ENCODE measurements at places on chromosomes 13 and 19.

DNA sequence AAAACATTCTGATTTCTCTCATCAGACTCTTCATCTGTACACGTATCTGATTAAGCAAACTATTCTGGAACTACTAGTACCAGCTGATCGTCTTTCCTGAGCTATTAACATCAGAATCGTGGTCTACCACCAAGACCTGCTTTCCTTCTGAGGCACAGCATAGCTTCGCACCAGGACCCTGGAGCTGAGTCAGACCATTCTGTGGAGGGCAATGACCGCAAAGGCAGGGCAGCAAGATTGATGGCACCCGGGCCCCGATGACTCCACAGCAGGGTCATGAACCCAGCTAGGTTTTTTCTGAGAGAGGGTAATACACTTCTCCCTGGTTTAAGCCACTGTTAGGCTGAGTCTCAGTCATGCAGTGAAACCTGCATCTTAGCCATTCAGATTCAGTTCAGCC, 158.7 kb upstream of the GPR12 start:
- no peak for DNase-seq

DNA sequence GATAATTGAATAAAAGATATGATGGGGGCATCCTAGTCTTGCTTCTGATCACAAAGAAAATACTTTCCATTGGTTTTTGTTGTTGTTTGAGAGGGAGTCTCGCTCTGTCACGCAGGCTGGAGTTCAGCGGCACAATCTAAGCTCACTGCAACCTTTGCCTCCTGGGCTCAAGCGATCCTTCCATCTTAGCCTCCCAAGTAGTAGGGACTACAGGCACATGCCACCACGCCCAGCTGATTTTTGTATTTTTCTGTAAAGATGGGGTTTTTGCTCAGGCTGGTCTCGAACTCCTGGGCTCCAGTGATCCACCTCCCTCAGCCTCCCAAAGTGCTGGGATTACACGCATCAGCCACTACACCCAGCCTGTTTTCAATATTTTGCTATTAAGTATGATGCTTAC, 17.1 kb upstream of the PSMC4 start:
- DNase-seq = no peak

- no peak for DNase-seq
Measured at GRCh38 chr19:55146078-55146704, 2.8 kb downstream of the TNNT1 start.

- DNase-seq = no peak
Measured at GRCh38 chr13:75877071-75877470, 240.9 kb downstream of the LMO7 start.

GRCh38 chr19:38155453-38155852, 68.6 kb downstream of the DPF1 start:
- DNase-seq = no peak

DNA sequence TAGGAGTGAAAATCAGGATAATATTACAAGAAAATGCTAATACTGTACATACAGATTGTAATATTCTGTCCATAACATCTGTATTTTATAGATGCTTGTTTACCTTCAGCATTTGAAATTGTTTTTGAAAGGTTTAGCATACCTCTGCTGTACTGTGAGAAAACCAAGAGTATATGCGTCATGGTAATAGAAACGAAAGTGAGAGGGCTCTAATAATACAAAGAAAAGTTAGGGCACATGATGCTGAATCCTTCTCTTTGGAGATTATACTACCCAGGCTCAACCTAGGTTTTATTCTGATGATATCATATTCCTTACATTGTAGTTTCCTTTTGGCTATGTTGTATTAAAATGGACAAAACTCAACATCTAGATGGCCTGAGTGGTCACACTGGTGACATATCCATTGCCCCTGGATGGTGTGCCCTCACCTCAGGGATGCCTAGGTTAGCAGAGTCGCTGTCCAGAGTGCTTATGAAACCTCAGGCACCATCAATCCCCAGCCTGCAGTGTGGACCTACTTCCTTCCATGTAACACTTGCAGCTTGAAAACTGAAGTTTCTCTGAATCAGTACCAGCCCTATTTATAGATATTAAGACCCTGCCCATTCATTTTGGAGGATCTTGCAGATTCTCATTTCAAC, 253.7 kb downstream of the KCTD12 start:
- peak; percentile 20 for DNase-seq

DNA sequence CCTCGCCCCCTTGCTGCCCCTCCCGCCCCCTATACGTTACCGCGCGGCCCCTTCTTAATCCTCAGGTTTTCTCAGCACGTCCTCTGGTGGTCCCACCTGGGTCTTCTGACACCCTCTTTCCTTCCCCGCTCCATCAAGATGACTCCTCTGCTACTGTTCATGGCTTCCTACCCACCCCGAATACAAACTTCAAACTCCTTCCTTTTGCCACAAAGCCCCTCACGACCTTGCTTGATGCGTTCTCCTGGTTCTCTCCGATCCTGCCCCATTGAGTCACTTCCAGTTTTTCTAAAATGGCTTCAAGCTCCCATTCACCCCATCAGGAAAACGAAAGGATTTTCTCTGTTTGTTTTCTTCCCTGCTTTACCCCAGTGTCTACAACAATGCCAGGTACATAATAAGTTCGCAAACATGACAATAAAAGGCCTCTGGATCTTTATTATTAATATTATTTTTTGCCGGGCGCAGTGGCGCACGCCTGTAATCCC, 734 bp upstream of the SERTAD3 start:
- no peak for DNase-seq

- DNase-seq = peak; percentile 56
Measured at GRCh38 chr13:27658546-27658945, 36.9 kb downstream of the POLR1D start.

DNA sequence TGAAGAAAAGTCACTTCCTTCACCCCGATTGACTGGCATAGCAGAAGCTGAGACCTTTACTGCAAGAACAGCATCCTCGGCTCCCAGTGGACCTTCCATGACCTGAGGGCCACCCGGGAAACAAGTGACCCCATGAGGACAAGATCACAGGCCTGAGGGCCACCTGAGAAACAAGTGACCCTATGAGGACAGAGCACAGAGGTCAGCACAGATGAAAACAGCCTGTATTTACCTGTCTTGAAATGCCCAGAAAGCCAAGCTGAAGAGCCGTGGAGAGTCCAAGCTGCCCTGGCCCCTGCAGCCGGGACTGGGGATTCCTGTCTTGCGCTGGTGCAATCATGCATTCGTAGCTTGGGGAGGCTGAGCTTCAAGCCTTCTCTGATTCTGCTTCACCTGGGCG, 114.2 kb upstream of the SPACA7 start:
- DNase-seq = no peak

DNA sequence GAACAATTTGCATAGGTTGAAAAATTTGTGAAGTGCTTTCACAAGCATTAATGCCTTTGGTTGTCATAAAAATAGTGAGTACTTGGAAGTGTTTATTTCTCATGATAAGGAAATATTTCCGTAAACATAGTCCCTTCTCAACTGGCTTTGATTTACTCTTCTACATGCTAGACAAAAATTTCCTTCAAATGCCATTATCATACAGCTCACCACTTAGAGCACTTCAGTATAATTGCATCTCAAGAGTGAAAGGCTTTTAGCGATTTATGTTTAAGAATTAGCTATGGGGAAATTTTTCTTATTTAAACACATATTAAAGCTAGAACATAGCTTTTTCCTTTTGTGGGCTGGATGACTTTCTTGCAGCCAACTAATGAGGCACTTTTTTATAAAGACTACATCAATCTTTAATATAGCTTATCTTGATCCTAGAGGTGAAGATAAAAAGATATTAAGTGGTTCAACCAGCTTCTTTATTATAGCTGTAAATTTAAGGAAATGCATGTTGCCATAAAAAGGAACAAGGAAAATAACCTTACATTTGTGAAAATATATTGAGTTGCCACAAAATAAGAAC, 656.8 kb downstream of the SLITRK6 start:
- no peak for DNase-seq

DNA sequence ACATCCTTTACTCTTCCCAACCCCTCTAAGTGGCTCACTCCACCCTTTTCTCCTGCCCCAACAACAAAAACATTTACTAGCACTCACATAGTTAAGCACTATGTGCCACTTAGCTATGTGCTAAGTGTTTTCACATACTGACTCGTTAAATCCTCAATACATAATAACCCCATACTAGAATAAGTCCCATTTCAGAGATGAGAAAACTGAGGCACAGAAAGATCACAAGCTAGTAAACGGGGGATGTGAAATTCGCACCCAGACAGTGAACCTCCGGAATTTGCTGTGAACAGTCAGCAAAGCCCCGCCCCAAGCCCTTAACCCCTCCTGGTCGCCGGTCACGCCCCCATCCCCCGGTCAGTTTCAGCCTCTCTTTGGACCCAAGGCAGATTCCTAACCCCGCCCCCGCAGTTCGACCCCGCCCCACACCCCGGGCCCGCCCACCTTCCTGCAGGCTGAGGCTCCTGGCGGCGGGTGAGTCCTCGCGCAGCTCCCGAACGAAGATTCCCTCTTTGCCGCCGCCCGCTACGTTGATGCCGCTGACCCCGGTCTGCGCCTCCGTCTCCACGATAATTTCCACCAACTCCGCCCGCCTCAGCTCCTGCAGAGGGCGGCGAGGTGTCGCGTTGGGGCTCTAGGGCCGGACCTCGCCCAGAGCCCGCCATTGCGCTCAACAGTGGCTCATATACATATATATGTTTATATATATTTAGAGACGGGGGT, 9.8 kb downstream of the PRX start:
- DNase-seq = peak; percentile 89

GRCh38 chr13:109667056-109667455, 119.3 kb downstream of the IRS2 start:
- no peak for DNase-seq

- peak; percentile 64 for DNase-seq
Measured at GRCh38 chr13:28329395-28330158, 165.4 kb downstream of the FLT1 start.

DNA sequence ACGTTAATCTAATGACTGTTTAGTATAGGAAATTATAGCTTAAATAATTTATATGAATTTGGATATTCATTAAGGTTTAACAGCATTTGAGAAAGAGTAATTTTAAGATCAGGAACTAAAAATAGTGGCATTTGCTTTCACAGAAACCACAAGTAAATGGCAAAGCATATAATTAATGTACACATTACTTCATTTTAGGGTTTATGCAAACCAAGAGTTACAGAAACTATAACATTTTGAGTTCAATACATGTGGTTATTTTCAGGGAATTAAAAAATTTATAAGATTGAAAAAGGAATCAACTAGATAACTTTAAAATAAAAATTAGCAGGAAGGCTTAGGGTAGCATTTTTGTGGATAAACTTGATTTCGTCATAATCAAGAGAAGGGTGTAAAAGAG, 151.7 kb upstream of the MIR17HG start:
- DNase-seq = no peak

DNA sequence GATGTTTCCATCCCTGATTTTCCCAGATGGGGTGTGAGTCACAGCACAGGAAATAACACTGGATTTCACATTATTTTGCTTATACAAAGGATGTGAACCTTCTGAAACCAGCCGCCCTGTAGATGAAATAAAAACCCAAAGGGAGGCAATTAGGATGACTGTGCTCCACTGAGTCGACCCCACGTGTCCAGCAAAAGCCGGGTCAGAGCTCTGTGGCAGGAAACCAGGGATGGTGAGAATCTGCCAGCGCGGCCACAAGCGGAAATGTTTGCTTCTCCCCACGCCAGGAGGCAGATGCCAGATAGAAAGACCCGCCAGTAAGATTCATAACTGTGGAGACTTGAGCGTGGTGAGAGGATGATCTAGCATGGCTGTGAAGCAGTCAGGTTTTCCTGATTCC, 764.4 kb downstream of the LIG4 start:
- DNase-seq = peak; percentile 99

GRCh38 chr19:17770613-17771012, 19.3 kb downstream of the FCHO1 start:
- DNase-seq = no peak

DNA sequence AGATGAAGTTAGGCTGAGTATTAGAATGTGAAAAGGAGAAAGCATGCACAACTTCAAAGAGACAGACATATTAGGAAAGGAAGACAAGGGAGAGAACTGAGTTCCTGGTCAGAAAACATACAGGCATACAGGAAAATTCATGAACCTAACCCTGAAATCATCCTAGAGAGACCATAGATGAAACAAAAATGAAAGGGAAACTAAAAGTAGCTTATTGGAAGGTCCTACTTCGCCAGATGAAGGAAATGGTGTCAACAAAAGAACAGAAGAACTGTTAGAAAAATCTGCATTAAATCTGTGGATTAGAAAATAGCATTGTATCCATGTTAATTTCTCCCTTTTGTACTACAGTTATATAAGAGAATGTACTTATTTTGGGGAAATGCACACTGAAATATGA, 169.0 kb upstream of the UFM1 start:
- no peak for DNase-seq

- DNase-seq = no peak
Measured at GRCh38 chr19:17159466-17160393, 55.4 kb upstream of the USE1 start.

DNA sequence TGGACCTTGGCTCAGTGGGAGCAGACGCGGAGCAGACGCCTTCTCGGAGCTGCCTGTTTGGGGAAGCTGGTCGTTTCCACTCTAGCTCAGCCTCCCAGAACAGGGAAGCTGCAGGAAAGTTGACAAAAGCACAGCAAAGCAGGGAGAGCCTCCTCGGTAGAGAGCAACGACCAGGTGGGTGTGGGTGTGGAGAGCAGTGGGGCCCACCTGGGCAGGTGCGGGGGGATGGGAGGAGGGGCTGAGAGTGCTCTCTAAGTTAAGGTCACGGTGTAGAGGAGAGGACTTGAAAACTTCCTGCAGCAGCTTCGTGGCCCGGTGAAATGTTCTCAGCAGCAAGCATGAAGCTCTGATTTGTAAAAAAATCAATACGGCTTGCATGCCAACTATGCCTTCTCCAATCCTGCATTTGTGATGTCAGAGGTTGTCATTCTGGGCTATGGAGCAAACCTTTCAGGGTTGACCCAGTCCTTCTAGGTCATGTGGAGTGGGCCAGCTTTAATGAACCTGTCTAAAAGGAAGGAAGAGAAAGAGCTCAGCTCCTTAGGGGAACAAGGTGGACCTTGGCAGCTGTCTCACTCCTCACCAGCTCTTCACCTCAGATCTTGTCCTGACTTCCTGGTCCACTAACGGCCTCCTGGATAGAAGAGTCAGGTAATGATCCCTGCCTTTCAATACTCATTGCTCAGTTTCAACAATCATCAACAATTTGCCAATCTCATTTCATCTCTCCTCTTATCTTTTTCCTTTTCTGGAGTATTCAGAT, 85.8 kb upstream of the UBL3 start:
- DNase-seq = no peak

DNA sequence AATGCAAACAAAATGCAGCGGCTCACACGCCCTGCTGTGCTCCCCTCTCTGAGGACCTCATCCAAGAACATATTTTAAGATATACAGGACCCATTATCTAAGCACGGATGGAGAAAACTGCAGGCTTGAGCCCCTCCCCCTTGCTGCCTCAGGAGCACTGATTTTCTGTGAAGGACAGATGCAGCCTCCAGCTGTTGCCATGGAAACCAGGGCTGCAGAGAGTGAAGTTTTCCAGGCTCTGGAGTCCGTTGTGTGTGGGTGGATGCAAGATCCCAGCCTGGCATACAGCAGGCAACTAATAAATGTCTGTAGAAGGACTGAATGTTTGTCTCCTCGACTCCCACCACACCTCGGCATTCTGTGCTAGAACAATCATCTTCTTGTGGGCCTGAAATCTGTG, 105.6 kb upstream of the PEG3 start:
- no peak for DNase-seq
